ENCODE measurements at places on chromosomes 1 and 21.

GRCh38 chr1:30706528-30706927, 16.9 kb downstream of the MATN1 start:
- H3K27me3 ChIP-seq = peaks cover 23% of the 10 kb centered on the region
- DNase-seq = no peak
- no peak overlapping the region for H3K4me3 ChIP-seq
- H3K4me1 ChIP-seq = peaks cover 3% of the 10 kb centered on the region

DNA sequence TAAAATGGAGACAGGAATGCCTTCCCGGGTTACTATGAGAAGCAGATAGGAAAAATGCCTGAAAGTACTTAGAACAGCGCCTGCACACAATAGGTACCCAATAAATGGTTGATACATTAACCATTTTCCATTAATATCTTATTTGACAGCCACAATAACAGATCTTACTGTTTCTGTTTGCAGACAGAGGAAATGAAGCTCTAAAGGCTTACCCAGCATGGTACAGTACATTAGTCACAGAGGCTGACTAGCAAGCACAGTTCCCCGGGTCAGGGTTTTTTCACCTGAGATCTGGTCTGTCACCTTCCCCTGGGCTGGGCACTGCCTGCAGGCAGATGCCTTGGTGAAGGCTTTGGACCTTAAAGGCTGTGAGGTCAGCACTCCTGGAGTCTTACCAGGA, 2.9 kb downstream of the TRIM63 start:
- DNase-seq = no peak
- no peaks in the 10 kb centered on the region for H3K36me3 ChIP-seq
- peaks cover 16% of the 10 kb centered on the region for H3K27me3 ChIP-seq
- no peak overlapping the region for H3K27ac ChIP-seq

DNA sequence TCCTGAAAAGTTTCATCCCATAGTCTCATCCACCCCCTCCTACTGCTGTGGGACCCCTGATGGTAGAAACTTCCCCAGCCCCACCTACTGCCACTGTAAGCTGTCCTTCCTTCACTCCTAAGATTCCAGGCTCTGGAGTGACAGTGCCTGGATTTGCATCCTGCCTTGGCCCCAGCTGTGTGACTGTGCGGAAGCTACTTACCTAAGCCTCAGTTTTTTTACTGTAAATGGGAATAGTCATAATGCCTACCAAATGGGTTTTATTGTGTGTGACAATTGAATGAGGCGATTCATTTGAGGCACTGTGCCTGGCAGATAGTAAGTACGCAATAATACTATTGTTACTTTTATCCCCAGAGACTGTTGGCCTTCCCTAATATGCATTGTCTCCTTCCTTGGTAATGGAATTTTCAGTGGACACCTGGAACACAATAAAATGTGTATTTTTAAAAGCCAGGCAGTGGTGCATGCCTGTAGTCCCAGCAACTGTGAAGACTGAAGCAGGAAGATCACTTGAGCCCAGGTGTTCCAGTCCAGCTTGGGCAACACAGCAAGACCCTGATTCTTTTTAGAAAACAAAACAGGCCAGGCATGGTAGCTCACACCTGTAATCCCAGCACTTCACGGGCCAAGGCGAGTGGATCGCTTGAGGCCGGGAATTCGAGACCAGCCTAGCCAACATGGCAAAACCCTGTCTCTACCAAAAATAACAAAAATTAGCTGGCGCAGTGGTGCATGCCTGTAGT, 55.0 kb upstream of the ZNF326 start:
- DNase-seq = no peak
- peaks cover 13% of the 10 kb centered on the region for H3K36me3 ChIP-seq
- no peaks in the 10 kb centered on the region for H3K27me3 ChIP-seq
- no peak overlapping the region for H3K4me3 ChIP-seq

- no peak for DNase-seq
- peaks cover 3% of the 10 kb centered on the region for H3K27me3 ChIP-seq
- H3K4me1 ChIP-seq = peaks cover 5% of the 10 kb centered on the region
- no peak overlapping the region for H3K4me3 ChIP-seq
Observed at GRCh38 chr1:172512591-172512990, 20.4 kb upstream of the SUCO start.

- no peak overlapping the region for H3K4me3 ChIP-seq
- H3K27me3 ChIP-seq = no peaks in the 10 kb centered on the region
- no peak overlapping the region for H3K27ac ChIP-seq
- no peaks in the 10 kb centered on the region for H3K36me3 ChIP-seq
- DNase-seq = no peak
Observed at GRCh38 chr1:53303726-53304515, 23.9 kb downstream of the LRP8 start.

- H3K4me1 ChIP-seq = no peaks in the 10 kb centered on the region
- no peak for DNase-seq
- no peak overlapping the region for H3K27ac ChIP-seq
- H3K27me3 ChIP-seq = peaks cover 14% of the 10 kb centered on the region
Observed at GRCh38 chr1:111366256-111366655, 61.3 kb downstream of the OVGP1 start.

- no peaks in the 10 kb centered on the region for H3K36me3 ChIP-seq
- H3K4me1 ChIP-seq = no peaks in the 10 kb centered on the region
- peak; percentile 10 for DNase-seq
Observed at GRCh38 chr1:210726621-210727020, 397.9 kb downstream of the HHAT start.

- no peak overlapping the region for H3K4me3 ChIP-seq
- no peak overlapping the region for H3K27ac ChIP-seq
- DNase-seq = no peak
- peaks cover 7% of the 10 kb centered on the region for H3K27me3 ChIP-seq
- H3K4me1 ChIP-seq = no peaks in the 10 kb centered on the region
Observed at GRCh38 chr1:57623039-57623790, 199.4 kb upstream of the DAB1 start.

DNA sequence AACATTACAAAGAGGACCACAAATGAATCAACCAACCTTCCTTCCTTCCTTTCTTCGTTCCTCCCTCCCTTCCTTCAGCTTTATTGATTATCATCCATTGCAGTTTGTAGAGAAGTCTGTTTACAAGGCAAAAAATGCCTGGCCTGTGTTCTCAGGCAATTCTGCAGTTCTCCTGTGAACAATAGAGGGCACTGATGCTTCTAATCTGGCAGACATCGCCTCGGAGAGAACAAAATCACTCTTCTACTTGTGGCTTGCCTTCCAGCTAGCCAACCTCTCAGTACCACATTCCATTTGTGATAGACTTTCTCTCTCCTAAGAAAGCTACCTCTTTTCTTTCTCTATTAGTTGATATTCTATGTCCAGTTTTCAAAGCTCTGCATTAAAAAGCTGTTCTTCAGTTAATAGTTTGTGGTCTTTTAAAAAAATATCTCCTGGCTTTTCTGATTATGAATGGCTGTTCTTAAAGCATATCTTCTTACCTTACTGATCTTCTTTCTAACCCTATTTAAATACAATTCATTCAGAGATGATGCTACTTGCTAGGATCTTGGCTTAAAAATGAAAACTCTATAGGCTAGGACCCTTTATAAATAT, 26.9 kb upstream of the ESRRG start:
- DNase-seq = no peak
- H3K4me3 ChIP-seq = no peak overlapping the region
- no peaks in the 10 kb centered on the region for H3K36me3 ChIP-seq
- H3K27me3 ChIP-seq = no peaks in the 10 kb centered on the region
- H3K27ac ChIP-seq = no peak overlapping the region

DNA sequence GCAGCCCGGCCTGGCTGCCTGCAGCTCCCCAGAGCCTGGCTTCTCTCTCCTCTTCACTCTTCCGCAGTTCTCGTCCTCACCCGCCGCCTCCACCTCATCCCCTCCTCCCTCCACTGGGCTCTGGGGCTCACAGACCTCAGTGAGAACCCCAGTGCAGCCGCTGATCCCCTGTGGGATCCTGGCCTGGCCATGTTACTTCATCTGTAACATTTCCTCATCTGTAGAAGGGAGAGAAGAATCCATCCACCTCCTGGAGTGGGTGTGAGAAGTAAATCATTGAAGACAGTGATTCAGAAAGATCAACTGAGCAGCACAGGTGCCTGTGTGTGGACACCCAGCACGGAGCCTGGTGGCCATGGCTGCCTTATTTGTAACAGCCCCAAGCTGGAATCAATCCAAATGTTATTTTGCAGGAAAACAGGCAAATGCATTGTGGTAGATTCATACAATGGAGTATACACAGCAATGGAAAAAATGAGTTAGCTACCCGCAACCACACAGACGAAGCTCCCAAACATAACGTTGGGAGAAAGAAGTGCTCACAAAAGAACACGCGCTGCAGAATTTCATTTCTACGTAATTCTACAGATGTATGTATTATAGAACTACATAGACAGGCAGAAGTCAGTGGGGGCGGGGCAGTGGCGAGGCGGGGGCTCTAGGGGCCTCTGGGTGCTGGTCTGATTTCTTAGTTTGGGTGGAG, 8.7 kb downstream of the LAPTM5 start:
- H3K4me3 ChIP-seq = peak overlapping the region; percentile 76
- no peak for DNase-seq
- H3K36me3 ChIP-seq = peaks cover 32% of the 10 kb centered on the region
- H3K27me3 ChIP-seq = no peaks in the 10 kb centered on the region
- peak overlapping the region; percentile 97 for H3K27ac ChIP-seq
- H3K4me1 ChIP-seq = peaks cover 84% of the 10 kb centered on the region

- peaks cover 15% of the 10 kb centered on the region for H3K27me3 ChIP-seq
- no peak for DNase-seq
- no peak within 1 kb of the TSS for H3K27ac ChIP-seq
- peaks cover 4% of the 10 kb centered on the region for H3K36me3 ChIP-seq
- peak within 1 kb of the TSS; percentile 78 for H3K4me3 ChIP-seq
Observed at GRCh38 chr1:115641762-115642167, at the start of gene VANGL1. TSS of gene VANGL1 (plus strand) at chr1:115641970. CDS start at chr1:115651414, 9,444 bp downstream.

- H3K4me3 ChIP-seq = no peak overlapping the region
- no peaks in the 10 kb centered on the region for H3K36me3 ChIP-seq
- DNase-seq = no peak
- H3K27me3 ChIP-seq = peaks cover 3% of the 10 kb centered on the region
Observed at GRCh38 chr1:183163316-183163715, 22.7 kb upstream of the LAMC2 start.

DNA sequence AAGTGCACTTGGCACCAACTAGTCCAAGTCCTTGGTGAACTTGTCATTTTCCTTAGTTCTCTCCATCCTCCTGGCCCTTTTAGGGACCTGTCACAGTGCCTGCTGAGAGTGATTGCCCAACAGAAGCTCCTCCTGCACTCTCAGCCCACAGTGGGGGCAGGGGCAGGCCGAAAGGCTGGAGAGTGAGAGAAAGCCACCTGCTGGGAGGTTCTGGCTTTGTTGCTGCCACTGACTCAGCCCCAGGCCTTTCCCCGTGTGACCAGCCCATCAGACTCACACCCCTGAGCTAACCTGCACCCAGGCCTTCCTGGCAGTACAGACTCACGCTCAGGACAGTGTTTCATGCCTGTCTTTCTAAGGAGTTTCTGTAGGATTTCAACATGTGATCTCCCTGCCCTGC, 17.1 kb upstream of the PROK1 start:
- peaks cover 3% of the 10 kb centered on the region for H3K4me1 ChIP-seq
- H3K36me3 ChIP-seq = no peaks in the 10 kb centered on the region
- H3K27me3 ChIP-seq = peaks cover 10% of the 10 kb centered on the region
- H3K4me3 ChIP-seq = no peak overlapping the region
- DNase-seq = no peak

DNA sequence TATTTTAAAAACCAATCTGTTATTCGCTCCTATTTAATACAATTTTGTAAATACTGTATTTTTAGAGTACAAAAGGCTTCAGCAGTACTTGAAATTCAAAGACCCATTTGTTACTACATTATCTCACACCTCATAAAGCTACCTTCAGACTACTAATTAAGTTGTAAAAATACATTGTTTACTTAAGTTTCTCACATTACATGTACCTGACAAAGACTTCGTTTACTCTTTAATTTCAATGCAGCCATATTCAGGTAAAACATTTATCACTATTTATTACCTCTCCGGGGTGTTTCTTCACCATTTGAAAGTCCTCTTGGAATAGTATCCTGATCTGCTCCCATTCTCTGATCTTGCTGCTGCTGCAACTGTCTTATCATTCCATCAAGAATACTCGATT, 55.2 kb downstream of the BRWD1 start:
- H3K27ac ChIP-seq = peak overlapping the region; percentile 76
- peaks cover 3% of the 10 kb centered on the region for H3K4me1 ChIP-seq
- H3K4me3 ChIP-seq = no peak overlapping the region
- peaks cover 19% of the 10 kb centered on the region for H3K36me3 ChIP-seq
- H3K27me3 ChIP-seq = no peaks in the 10 kb centered on the region

DNA sequence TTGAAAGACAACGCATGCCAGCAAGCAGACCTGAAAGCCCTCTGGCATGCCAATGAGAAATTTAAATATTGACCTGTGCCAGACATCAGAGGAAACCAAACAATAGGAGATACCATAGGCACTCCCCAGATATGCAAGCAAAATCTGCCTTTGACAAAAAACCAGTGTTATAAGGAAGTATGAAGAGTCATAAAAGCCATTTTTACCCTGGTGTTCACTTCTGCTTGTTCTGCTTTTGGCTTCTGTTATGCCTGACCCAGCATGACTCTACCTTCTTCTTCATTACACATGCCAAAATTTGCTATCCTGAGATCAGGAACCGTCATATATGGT, 26.4 kb downstream of the NPHS2 start:
- peaks cover 5% of the 10 kb centered on the region for H3K27me3 ChIP-seq
- H3K27ac ChIP-seq = no peak overlapping the region
- no peak for DNase-seq
- H3K4me1 ChIP-seq = peaks cover 4% of the 10 kb centered on the region

DNA sequence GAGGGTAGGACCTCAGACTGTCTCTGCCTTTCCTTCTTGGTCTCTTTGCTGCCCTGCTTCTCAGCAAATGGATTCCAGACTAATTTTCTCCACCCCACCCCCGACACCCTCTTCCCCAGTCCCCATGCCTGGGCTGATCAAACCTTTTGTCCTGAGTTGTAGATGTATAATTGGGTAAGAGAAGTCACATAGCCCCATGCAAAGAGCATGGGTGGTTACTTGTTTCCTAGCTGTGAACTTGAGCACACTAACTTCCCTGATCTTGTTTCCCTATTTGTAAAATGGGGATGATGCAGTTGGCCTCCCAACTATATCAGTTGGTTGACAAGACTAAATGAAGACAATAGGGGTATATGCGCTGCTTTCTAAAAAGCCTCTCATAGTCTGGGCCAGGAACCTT, 9.2 kb downstream of the PADI6 start:
- H3K36me3 ChIP-seq = no peaks in the 10 kb centered on the region
- no peaks in the 10 kb centered on the region for H3K4me1 ChIP-seq
- no peak for DNase-seq

DNA sequence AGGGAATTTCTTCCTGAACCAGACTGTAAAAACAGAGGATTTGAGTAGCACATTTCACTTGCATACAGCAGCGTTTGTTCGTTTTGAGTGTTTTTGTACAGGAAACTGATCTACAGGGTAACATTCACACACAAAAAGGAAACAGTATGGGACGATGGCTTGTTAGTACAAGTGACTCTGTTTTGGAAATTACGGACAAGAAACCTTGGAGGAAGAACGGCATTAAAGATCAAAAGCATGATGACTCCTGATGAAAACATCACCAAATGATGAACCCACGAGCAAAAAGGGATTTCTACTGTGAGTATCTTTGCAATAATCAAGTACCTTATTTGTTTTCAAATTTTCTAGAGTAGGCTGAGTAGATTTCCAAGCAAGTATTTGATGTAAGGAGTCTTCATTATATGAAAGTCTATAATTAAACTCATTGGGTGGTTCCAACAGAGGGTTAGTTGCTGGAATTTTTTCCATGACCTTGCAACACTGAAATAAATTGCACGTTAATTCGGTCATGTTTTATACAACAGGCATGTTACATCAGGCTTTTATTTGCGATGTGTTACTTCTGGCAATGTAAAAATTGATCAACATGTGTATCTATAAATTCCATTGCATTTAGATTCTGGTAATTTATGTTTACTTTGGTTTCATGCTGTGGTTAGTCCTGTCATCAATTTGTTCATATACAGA, 76.7 kb upstream of the KCNK2 start:
- DNase-seq = no peak
- no peaks in the 10 kb centered on the region for H3K27me3 ChIP-seq
- H3K27ac ChIP-seq = no peak overlapping the region
- H3K4me1 ChIP-seq = no peaks in the 10 kb centered on the region
- H3K36me3 ChIP-seq = no peaks in the 10 kb centered on the region
